Activated naive CD4-positive, alpha-beta T cell treated with anti-CD3 and anti-CD28 coated beads, Interleukin-2, amount 10 ng/mL, durations not matched to agents 5 hours and 36 hours (primary cell): ENCODE measurements at places on chromosomes 12 and 14. TPM values are rescaled to one million over a fixed set of nuclear protein-coding genes. Genes with fewer than 3 reads are reported as not detected.

Gene MYBPC1
- total RNA-seq: not detected

Gene LMBR1L
- total RNA-seq: 72.5 TPM

Gene TNS2
- total RNA-seq: 1.9 TPM

Gene VRTN
- not detected for total RNA-seq

Gene LUM
- not detected for total RNA-seq

Gene IFI27
- total RNA-seq: 1.6 TPM

Gene MYH6
- total RNA-seq: not detected

Gene GPD1
- 0.20 TPM for total RNA-seq

Gene PLCZ1
- not detected for total RNA-seq

Gene HCAR1
- total RNA-seq: 0.58 TPM

Gene ERBB3
- total RNA-seq: 2.1 TPM

Gene AQP6
- not detected for total RNA-seq

Gene PCNX1
- 46.5 TPM for total RNA-seq

Gene AJUBA
- 1.4 TPM for total RNA-seq

Gene RNU6-7
- total RNA-seq: not detected

Gene ZDHHC22
- total RNA-seq: not detected

Gene EGLN3
- 11.6 TPM for total RNA-seq

Gene ATG2B
- 16.2 TPM for total RNA-seq

Gene FOXN4
- not detected for total RNA-seq

Gene DIO3
- not detected for total RNA-seq

Gene DDN
- 0.17 TPM for total RNA-seq

Gene ITGB7
- 487 TPM for total RNA-seq

Gene LLPH
- 30.6 TPM for total RNA-seq

Gene CCDC184
- 0.22 TPM for total RNA-seq

Gene TAS2R31
- 2.4 TPM for total RNA-seq

Gene TMCC3
- total RNA-seq: 0.38 TPM

Gene FAM90A1
- 0.08 TPM for total RNA-seq

Gene ALG10B
- 13.4 TPM for total RNA-seq

Gene REP15
- total RNA-seq: 0.38 TPM

Gene GUCY2C
- not detected for total RNA-seq

Gene PLA2G1B
- not detected for total RNA-seq

Gene INHBE
- total RNA-seq: not detected

Gene FLVCR2
- 3.1 TPM for total RNA-seq

Gene SMAGP
- 3.1 TPM for total RNA-seq

Gene RFX4
- total RNA-seq: not detected

Gene WNT1
- 0.72 TPM for total RNA-seq

Gene CCDC177
- not detected for total RNA-seq

Gene PYGL
- not detected for total RNA-seq

Gene TMEM260
- total RNA-seq: 18.1 TPM

Gene TPCN1
- 29.0 TPM for total RNA-seq

Gene SRRM4
- not detected for total RNA-seq

Gene SDSL
- total RNA-seq: not detected

Gene SLC39A2
- not detected for total RNA-seq

Gene NELL2
- 71.9 TPM for total RNA-seq

Gene CYP46A1
- 0.20 TPM for total RNA-seq
